ENCODE measurements at places on chromosomes 11 and 22.

- no peaks in the 10 kb centered on the region for H3K27me3 ChIP-seq
- peaks cover 3% of the 10 kb centered on the region for H3K4me1 ChIP-seq
- H3K27ac ChIP-seq = no peak overlapping the region
- DNase-seq = no peak
- no peak overlapping the region for H3K4me3 ChIP-seq
- H3K36me3 ChIP-seq = peaks cover 41% of the 10 kb centered on the region
Observed at GRCh38 chr11:128458321-128458720, 129.0 kb downstream of the ETS1 start.

- no peaks in the 10 kb centered on the region for H3K27me3 ChIP-seq
- no peaks in the 10 kb centered on the region for H3K36me3 ChIP-seq
Observed at GRCh38 chr11:73194593-73194992, 23.5 kb upstream of the P2RY2 start.

DNA sequence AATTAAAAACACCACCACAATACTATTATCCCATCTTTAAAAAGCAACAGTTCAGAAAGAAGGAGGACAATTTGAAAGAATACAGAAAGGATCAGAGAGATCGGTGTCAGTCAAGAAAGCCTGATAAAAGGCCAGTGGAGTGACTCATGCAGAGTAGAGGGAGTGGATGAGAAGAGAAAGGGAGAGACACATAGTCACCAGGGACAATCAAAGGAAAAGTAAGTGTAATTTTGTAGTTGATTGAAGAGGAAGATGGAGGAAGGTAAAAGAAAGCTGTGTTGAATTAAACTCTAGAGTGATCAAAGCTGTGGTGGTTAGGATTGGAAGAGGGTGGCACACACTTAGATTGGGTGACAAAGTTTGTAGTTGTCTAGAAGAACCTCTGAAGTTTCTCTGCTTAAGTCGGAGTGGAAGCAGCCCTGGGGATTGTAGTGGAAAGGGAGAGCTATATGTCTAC, 14.1 kb downstream of the SPECC1L start:
- H3K36me3 ChIP-seq = no peaks in the 10 kb centered on the region
- no peak overlapping the region for H3K27ac ChIP-seq
- H3K4me1 ChIP-seq = peaks cover 47% of the 10 kb centered on the region
- no peak overlapping the region for H3K4me3 ChIP-seq
- no peak for DNase-seq

GRCh38 chr11:16289541-16289940, 66.8 kb downstream of the SOX6 start:
- no peak overlapping the region for H3K4me3 ChIP-seq
- H3K36me3 ChIP-seq = no peaks in the 10 kb centered on the region
- no peak for DNase-seq

- no peak overlapping the region for H3K27ac ChIP-seq
- no peaks in the 10 kb centered on the region for H3K4me1 ChIP-seq
- no peaks in the 10 kb centered on the region for H3K36me3 ChIP-seq
- H3K4me3 ChIP-seq = no peak overlapping the region
Observed at GRCh38 chr11:121249039-121249663, 43.4 kb upstream of the SC5D start.

DNA sequence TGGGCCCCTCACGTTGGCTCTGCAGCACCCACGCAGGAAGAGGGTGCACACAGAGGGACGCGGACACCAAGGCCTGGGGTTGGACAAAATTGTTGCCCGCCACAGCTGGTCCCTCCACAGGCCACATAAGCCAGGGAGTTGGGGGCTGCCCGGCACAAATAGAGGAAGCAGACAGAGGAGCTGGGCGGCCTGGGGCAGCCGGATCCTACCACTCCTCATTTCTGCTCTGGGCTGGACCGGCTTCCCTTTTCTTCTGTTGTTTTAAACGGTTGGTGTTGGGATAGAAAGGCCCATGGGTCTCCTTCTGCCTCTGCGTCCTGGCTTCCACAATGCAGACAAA, 36.4 kb upstream of the LINC01488 start:
- no peaks in the 10 kb centered on the region for H3K36me3 ChIP-seq
- H3K4me3 ChIP-seq = no peak overlapping the region
- H3K4me1 ChIP-seq = peaks cover 33% of the 10 kb centered on the region
- H3K27me3 ChIP-seq = peaks cover 3% of the 10 kb centered on the region
- H3K27ac ChIP-seq = peak overlapping the region; percentile 75

GRCh38 chr11:44466531-44467205, 98.8 kb upstream of the CD82 start:
- DNase-seq = no peak
- no peaks in the 10 kb centered on the region for H3K36me3 ChIP-seq
- no peak overlapping the region for H3K27ac ChIP-seq
- no peak overlapping the region for H3K4me3 ChIP-seq
- no peaks in the 10 kb centered on the region for H3K27me3 ChIP-seq
- H3K4me1 ChIP-seq = no peaks in the 10 kb centered on the region

Measured in psoas muscle (tissue), 8 donors.